Right kidney (tissue), 9 donors: ENCODE measurements at places on chromosomes 6 and 20.

- DNase-seq, result no peak
These were observed 59.7 kb downstream of the GPR6 start for GRCh38 chr6:110037726-110038295.

GRCh38 chr6:52304983-52305390, 20.4 kb upstream of the MCM3 start:
- peak; percentile 16 for DNase-seq

DNA sequence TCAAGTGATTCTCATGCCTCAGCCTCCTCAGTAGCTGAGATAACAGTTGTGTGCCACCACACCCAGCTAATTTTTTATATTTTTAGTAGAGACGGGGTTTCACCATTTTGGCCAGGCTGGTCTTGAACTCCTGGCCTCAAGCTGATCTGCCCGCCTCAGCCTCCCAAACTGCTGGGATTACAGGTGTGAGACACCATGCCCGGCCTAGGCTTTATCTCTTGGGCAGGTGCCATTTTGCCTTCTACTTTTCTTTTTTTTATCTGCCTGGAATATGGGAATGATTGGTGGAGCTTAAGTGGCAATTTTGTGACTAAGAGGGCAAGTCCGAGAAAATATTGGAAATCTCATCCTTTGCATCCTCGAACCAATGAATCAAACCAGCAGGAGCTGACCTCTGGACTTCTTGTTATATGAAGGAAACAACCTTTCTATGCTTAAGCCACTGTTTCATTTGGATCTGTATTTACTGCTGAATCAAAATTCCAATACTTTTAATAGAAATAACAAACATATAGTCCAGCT, 128.9 kb upstream of the ZNF217 start:
- DNase-seq, result no peak

- DNase-seq, result no peak
These were observed 53.4 kb downstream of the SYTL3 start for GRCh38 chr6:158703111-158703836.

GRCh38 chr6:33276581-33276863, 401 bp upstream of the B3GALT4 start:
- no peak for DNase-seq

GRCh38 chr6:90890683-90891330, 303.9 kb upstream of the MAP3K7 start:
- DNase-seq, result no peak
